ENCODE measurements at places on chromosomes 7 and 10.

- DNase-seq, result no peak
Measured at GRCh38 chr7:143947111-143947510, 7.5 kb upstream of the OR2F1 start.

GRCh38 chr7:121505540-121506182 lies 109.6 kb upstream of the FAM3C start:
- no peak for DNase-seq

DNA sequence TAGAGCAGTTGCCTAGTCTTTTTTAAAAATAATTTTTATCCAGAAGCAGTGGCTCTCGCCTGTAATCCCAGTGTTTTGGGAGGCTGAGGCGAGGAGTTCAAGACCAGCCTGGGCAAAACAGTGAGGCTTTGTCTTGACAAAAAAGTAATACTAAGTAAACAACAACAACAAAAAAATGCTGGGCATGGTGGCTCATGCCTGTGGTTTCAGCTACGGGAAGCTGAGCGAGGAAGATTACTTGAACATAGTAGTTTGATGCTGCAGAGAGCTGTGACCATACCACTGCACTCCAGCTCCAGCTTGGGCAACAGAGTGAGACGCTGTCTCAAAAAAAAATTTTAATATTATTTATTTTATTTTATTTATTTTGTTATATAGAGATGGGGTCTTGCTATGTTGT lies 31.3 kb upstream of the TPST1 start:
- no peak for DNase-seq

GRCh38 chr10:114311496-114312209 lies 72.6 kb downstream of the VWA2 start:
- DNase-seq, result no peak

DNA sequence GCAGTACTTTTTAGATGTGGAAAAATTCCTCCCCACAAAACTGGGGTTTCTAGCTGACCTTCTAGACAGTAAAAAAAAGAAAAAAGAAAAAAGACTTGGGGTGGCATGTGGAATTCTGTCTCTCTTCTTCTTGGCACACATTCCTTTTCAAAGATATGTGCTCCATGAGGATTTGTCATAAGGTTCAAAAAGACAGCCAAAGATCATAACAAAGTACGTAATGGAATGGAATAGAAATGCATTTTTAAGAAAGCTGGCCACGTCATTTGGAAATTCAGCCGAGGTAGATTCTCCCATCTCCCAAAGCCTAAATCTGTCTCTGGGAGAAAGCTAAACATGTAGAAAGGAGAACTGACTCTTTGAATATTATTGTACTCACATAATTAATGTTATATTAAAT lies 381.3 kb upstream of the NFE2L3 start:
- DNase-seq, result no peak

DNA sequence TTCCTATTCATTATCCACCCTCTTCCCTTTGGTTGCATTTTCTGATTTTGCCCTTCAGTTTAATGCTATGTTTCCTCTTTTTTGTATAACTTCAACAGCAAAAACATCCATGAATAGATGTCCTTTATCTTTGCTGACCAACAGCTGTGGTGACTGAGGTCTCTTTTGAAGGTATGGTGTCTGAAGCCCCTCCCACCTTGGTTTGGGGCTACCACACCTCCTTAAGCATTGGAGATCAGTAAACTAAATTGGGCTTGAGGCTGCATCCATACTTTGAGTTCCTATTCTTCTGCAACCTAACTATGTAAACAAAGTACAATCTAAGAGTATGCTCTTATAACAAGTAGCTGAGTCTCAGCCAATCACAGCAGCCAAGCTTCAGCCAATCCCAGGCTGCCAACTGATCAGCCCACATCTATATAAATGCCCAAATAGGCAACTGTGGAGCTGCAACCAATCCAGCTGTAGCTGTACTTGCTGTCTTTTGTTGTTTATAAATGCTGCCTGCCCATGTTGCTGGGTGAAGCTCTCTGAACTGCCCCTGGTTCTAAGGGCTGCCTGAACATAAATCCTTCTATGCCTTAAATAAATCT lies 69.4 kb upstream of the PDLIM1 start:
- DNase-seq, result no peak

DNA sequence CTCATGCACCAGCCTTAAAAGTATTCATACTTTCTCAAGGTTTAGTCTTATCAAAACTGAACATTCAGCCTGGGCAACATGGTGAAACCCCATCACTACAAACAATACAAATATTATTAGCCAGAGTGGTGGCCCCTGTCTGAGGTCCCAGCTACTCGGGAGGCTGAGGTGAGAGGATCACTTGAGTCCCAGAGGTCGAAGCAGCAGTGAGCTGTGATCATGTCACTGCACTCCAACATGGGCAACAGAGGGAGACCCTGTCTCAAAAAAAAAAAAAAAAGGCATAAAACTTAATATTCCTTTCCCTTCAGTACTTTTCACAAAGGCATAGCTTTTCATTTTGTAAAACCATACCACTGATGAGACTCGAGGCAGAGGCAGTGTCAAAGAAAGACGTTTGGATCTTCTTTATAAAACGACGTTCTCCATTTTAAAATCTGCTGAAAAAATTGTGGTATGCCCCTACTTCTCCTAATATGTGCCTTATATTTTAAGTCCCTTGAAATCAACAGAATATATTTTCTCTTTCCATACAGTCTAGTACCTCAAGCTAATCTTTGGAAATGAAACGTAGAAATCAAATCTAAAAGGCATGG lies 1.9 kb downstream of the NSUN6 start:
- no peak for DNase-seq

DNA sequence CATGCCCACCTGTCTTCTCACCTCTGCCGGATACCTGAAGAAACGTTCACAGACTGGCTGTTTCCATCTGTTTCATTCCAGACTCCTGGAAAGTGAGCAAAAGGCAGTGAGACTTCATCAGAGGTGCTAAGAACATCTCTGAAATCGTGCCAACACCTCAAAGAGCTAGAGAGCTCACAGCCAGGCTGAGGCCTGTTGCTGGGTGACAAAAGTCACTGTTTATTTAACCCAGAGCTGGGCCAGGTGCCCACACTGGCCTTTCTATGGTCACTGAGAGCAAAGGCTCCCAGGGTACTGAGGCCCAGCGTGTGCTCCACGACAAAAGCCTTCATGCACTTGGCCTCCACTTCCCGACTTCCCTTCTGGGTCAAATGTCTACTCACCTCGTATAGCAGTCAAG lies 3.7 kb upstream of the NANOS1 start:
- DNase-seq, result no peak

DNA sequence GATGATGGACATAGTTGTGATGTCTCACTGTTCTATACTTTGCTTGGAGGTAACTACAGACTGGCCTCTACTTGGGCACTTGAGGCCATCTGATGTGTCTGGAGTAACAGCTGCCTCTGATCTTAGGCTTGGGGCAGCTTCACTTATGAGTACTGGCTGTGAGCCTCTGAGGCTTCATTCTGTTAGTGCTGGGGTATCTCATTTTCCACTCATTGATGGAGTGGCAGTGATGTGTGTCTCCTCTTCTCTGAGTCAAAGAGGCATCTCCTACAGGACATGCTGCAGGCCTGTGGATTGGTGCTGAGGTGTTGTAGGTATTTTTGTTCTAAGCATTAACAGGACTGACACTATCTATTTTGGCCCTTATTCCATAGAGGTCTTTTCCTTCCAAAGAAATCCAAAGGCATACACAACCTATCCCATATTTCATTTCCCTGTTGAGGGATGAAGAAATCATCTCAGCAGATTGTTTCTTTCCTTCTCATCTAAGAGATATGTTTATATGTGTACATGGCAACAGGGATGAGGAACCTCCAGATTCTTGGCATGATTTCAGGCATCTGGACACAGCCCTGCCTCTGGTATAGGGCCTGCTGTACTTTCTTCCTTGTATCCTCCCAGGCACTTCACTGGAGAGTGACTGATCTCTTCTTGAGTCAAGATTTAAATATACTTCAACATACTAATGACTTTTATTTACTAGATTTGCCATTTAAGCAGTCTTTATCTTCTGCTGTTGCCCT lies 65.7 kb upstream of the NOBOX start:
- no peak for DNase-seq

DNA sequence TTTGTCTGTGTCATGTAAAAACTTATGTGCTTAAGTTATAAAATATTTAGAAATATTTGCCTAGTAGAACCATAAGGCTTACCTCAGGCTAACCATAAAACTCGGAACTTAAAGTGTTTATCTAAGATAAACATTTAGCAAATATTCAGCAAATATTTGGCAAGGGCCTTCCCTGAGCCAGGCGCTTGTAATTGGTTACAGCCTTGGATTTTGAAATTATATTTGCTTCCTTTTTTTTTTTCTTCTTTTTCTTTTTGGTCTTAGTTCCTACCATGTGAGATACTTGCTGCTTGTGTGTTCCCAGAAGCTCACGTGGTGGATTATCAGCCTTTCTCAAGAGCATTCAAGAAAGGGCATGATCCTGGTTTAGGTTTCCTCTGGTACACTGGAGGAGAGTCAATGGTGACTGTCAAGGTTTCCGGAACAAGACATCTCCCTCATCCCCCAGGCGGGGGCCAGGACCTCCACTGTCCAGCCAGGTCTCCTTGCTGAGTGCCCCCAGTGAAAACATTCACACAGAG lies 5.2 kb upstream of the BRI3 start:
- DNase-seq, result no peak

Data from GM19239 (cell line).